ENCODE measurements at places on chromosomes 16 and 17.

- DNase-seq = no peak
Measured at GRCh38 chr17:38533866-38534497, 71.8 kb downstream of the SRCIN1 start.

DNA sequence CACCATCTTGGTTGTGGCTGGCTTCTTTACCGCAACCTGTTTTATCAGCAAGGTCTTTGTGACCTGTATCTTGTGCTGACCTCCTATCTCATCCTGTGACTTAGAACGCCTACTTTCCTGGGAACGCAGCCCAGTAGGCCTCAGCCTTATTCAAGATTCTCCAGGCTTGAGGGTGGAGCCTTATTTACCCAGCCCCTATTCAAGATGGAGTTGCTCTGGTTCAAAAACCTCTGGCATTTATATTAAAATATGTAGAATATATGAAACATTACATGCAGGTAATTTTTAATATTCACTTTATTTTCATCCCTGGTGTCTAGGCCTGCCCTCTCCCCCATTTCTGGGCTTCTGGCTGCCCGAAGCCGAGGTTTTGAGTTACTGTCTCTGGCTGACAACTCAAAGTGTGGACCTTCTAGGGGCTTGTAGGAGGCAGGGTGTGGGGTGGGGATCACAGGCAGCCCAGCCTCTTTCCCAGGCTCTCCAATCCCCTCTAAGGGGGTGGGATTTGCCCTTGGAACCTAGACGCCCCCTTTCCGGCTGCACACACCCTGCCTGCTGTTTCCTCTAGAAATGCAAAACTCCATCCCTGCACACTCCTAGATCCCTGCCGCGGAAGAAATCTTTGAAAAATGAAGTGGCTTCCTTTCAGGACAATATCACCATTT, 152.0 kb downstream of the KCNJ12 start:
- no peak for DNase-seq

DNA sequence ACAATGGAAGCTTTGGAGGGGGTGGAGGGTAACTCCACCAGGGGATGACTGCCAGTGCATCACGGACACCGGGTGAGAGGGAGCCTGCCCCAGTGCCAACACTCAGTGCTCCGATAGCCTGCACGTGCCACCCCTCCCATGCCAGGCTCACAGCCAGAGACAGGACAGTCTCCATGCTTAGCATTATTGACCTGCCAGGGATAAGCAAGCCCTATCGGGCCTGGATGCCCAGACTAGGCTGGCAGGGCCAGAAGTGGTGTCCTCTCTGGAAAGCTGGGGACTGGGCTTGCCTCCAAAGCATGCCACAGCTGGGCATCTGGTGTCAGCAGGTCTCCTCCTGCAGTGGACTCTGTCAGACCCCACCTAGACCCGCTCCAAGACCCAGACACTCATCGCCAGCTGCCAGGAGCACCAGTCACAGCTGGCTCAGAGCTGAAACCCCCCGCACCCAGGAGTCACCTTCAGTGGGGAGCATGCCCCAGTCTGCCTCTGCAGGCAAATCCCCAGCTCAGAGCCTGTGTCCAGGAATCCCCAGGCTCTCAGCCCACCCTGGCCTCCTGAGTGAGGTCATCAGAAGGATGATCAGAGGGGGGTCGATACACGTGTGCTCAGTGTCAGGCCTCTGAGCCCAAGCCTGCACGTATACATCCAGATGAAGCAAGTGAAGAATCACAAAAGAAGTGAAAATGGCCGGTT, 1.8 kb upstream of the RHBDF1 start:
- no peak for DNase-seq

DNA sequence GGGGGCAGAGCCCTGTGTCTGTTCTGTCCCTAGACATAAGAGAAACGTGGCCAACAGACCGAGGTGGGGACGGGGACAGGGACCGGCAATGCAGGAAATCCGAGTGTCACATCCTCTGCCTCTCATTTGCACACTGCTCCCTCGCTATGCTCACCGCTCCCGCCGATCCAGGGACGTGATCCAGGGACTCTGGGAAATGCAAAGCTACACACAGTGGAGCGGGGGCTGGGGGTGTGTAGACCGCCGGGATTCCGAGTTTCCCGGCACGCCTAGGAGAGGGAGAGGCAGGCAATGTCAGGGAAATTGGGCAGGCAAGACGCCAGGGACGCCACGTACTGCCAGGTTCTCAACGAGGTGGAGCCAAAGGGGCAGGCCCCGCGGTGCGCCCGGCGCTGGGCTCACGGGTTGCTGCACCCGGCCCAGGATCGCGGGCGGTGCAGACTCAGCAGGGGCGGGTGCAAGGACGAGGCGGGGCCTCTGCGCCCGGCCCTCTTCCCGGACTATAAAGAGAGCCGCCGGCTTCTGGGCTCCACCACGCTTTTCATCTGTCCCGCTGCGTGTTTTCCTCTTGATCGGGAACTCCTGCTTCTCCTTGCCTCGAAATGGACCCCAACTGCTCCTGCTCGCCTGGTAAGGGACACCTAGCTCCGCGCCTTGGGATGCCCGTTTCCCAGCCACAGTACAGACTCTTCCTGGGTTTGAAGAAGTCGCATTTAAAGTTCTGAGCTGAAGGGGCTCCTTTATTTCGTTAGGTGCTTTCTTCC, at the start of gene MT1X:
Gene MT1X, plus strand, starts transcription at position 532 of the 764 bp plus-strand sequence. Its CDS starts 71 bp downstream, at position 603.
- peak; percentile 93 for DNase-seq

DNA sequence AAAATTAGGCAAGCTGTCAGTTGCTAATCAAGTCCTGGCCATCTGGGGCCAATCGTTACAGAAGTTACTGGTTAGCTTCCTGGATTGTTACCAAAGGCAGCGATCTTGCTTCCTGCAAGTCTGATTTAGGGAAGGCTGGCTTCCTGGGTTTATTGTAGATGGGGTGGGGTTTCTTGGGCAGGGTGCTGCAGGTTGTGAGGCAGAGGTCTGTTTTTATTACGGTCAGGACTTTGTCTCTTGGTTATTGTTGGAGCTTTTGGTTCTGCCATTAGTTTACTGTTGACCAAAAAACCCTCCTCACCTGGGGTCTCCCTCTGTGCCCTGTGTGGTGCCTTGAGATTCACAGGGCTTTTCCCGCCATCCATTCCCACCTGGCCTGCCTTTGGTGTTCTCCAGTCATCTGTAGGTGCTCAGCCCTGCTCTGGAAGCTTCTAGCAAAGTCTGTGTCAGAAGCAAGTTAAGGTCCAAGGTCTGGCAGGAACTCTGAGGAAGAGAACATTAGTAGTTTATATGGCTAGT, 36.9 kb downstream of the SLC47A1 start:
- DNase-seq = no peak

DNA sequence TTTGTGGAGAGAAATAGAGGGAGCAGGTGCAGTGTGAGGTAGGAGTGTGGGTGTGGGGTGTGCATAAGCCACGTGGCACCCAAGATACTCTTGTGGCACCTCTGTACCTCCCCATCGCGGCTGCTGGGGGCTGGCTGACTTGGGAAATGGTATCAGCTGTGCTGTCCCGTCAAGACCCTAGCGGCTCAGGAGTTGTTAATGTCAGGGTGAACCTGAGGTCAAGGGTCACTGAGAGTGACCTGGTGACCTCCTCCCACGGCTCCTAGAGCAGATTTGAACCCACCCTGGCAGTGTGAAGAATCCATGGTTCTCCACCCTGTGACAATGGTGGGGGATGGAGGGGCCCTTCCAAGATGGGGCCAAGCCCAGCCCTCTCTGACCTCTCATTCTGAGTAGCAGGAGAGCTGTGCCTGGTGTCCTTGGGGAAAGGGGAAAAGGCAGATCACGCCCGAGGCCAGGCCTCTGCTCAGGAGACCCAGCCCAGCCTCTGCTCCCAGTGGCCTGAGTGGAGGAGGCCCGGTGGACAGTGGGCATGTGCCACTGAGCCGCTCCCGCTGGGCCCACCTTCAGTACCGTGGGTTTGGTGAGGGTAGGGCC, 3.0 kb upstream of the WFIKKN2 start:
- DNase-seq = no peak

DNA sequence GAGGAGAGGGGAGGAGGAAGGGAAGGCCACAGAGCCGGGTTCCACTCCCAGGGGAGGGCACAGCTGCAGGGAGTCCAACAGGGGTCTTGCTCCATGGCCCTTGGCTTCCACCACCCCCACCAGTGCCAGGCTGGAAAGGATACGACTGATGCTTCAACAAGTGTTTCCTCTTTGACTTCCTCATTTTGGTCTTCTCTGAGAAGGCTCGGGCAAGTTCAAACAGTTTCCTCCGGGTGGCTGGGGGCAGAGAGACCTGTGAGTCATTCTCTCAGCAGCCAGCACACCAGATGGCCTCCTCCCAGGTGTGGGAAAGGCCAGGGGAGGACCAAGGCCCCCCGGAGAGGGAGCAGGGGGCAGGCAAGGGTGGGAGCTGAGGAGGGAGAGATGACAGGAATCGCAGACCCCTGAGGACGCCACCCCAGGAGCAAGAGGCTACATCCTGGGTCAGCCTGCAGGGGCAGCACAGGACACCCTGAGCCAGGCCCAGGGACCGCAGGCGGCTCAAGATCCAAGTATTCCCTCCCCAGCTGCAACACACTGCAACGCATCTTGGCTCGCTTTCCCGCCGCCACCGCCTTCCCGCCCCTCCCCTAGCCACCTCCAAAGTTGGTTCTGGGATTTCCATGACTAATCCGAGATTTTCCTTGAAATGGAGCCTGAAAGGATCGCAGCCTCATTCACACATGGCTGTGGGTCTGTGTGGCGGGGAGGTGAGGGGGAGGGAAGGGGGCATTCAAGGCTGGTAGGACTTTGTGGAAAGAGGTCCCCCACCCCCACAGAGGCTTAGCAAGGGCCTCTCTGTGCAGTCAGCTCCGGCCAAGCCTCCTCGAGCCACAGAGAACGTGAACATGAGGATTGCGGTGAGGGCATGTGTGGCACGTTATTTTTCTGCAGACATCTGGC, 18.4 kb upstream of the MRPS23 start:
- DNase-seq = peak; percentile 95

DNA sequence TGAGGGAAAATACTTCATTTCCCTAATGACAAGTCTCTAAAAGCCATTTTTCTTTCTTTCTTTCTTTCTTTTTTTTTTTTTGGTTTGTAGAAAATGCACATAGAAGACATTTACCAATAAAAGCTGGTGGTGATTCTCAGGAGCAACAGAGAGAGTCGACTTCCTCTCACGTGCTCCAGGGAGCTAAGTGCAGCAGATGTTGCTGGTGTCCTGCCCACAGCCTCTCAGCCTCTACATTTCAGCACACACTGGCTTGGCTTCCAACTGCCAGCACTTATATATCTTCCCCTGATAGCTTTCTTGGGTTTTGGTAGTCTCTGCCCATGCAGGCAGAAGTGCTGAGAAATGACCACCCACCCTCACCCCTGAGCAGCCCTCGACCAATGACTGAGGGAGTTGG, 58.4 kb upstream of the MARCHF10 start:
- DNase-seq = no peak

GRCh38 chr16:68037841-68038597, 14.9 kb downstream of the DUS2 start:
- DNase-seq = no peak

GRCh38 chr16:46822270-46822669, 8.7 kb downstream of the C16orf87 start:
- DNase-seq = peak; percentile 67

GRCh38 chr16:5852151-5852550, 754.6 kb upstream of the EEF2KMT start:
- no peak for DNase-seq

DNA sequence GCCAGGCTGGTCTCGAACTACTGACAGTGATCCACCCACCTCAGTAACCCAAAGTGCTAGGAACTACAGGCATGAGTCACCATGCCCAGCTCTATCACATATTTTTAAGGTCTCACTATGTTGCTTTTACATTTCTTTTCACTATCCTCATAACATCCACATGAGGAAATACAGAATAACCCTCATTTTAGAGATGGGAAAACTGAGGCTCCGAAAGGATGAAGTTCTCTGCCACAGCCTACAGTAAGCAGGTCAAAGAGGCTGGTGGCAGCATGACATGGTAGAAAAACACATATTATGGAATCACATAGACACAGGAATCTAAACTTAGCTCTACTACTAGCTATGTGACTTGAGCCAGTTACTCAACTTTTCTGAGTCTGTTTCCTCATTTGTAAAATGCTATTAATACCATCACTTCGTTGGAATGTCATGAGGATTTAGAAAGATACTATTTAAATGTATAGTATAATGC, 32.2 kb downstream of the APPBP2 start:
- peak; percentile 51 for DNase-seq

DNA sequence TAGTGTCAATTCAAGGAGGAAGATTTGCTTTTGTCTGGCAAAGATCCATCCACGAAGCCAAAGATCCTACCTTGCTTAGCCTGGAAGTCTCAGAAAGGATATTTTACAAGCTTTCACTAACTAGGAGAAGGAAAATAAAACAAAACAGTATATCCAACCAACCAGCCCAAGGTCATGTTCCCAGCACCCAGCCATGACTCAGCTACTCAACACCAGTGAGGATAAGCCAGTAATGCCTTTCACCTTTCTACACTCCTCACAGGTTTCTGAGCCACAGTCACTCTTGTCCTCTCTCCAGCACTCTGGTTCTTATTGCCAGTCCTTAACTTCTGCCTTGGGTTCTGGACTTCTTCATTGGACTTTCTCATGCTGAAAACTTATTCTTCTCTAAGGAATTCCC, 116.2 kb downstream of the CDH11 start:
- DNase-seq = no peak

- DNase-seq = no peak
Measured at GRCh38 chr16:52874042-52874441, 178.7 kb downstream of the CHD9NB start.

DNA sequence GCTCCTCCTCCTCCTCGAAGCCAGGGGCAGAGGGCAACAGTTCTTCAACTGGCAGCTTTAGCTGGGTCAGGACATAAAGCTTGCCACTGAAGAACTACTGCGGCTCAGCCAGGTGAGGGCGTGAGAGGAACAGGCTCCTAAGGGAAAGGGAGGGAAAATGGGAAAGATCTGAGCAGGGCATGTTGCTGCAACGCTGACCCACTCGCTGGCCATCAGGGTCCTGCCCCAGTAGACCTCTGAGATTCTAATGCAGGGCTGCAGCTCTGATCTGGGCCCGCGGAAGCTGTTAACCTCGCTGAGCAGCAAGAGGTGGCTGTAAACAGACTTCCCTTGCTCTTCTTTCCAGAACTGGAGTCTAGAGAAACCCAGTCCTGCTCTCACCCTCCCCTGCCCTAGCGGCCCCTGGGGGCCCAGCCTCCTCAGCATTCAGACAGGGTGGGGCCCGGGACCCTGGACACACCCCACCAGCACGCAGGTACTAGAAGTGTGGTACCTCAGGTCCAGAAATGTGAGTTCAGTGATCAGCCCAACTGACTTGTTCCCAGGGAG, 3.8 kb upstream of the TLCD2 start:
- peak; percentile 40 for DNase-seq

DNA sequence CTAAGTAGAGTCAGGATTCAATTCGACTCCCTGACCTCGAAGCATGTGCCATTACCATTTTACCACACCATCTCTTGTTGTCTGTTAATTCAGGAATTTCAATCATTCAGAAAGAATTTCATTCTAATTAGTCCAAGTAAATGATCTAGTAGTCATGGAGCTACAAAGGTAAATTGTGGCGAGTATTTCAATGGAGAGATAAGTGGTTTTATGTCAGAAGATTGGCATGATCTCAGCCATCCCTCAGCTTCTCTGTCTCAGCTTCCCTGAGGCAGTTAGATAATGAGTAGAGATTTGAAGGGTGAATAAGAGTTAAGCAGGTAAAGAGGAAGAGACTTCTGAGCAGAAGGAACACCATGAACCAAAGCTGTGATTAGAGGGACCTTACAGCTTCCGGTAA, 93.6 kb downstream of the HS3ST4 start:
- no peak for DNase-seq
